ENCODE measurements at places on chromosomes 7 and 10.

DNA sequence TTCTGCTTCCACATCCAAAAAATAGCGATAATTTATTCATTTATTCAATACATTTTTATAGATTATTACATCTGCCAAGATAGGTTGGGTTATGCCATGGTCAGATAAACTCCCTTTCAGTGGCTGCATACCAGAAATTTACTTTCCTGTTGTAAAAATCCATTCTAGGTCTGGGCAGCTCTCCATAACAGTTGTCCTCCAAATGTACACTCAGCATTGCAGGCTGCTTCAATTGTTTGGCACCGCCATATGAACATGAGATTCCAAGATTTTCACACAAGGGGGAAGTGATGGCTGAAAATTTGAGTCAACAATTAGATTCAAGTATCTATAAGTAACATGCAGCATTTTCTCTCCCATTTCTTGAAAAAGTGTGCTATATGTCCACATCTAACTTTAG, 568.7 kb downstream of the ETV1 start:
- DNase-seq, result no peak

GRCh38 chr7:33076737-33077136, 14.2 kb upstream of the NT5C3A start:
- no peak for DNase-seq

- DNase-seq, result peak; percentile 80
Measured at GRCh38 chr10:61758433-61758832, 95.7 kb downstream of the CABCOCO1 start.

DNA sequence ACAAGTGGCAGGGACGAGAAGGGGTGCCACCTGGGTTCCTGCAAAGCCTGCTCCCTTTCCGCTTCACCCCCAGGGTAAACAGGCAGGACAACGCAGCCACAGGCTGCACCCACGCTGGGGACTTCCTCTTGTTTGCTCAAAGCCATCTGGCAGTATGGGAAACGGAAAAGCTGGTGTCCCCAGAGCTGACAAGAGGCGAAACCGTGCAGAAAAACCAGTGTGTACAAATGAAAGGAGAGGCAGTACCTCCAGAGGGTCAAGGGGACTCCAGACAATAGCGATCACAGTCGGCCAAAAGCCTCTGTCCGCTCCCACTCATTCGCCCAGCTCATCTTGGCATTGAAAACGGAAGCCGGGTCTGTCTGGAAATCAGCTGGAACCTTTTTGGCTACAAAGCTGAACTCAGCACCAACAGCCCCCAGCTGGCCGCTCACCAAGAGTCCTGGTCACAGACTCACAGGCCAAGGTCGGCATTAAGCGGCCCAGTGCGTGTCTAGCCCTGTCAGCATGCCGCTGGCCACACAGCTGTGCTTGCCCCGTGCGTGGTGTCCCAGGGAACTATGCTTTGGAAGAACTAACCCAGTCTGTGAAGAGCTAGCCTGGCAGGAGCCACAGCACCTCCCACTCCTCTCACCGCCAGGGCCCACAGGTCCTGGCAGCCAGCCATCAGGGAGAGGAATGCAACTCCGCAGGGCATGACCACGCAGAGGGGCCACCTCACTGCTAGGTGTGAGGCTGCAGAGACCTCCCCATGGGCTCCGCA, 10.4 kb downstream of the TNS3 start:
- DNase-seq, result peak; percentile 93
